ENCODE measurements at places on chromosomes 1 and 21.

DNA sequence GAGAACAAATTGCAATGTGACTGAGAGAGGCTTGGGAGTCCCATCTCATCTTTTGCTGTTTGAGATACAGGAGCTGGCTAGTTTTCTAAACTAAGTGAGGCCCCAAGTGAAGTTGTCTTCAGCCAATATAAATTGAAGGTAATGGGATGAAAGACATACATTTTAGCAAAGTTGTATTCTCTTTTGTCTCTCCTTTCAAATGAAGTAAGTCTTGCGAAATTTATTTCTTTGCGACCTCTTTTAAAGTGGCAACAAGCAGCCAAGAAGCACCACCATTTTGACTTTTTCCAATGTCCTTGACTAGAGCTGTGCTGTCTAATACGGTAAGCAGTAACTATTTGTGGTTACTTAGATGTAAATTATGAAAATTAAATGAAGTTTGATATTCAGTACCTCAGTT lies 385.7 kb downstream of the USP25 start:
- DNase-seq, result no peak

GRCh38 chr1:227898502-227899140 lies 49.1 kb downstream of the WNT9A start:
- no peak for DNase-seq

- DNase-seq, result no peak
These were observed 2.8 kb downstream of the CD48 start for GRCh38 chr1:160708801-160709200.

GRCh38 chr1:245213066-245213831 lies 58.5 kb downstream of the KIF26B start:
- DNase-seq, result no peak

- DNase-seq, result no peak
These were observed 1.2 kb downstream of the ARHGEF2 start for GRCh38 chr1:155976913-155977689.

DNA sequence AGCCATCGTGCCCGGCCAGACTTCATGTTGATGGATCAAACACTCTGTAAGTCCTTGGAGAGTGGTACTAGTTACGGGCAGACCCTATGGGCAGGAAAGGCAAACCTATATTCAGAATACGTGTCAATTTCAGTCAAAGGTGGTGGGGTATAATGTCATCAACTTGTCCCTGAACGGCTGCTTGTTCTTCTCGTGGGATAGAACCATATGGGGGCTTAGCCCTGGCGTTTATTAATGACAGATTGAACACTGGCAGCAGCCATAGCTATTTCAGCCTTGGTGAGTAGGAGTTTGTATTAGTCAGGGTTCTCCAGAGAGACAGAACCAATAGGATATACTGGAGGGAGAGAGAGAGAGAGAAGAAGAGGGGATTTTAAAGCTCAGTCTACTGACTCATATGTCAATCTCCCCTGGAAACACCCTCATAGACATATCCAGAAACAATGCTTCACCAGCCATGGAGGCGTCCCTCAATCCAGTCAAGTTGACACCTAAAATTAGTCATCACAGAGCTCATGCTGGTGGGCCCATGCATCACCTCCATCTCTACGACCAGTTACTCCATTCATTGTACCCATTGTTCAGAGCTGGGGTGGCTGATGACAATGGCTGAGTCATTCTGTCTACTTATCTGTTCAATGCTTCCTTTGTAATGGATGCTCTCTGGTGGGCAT lies 16.1 kb upstream of the AQP10 start:
- no peak for DNase-seq

GRCh38 chr1:15001317-15001915 lies 152.1 kb upstream of the TMEM51 start:
- DNase-seq, result no peak

DNA sequence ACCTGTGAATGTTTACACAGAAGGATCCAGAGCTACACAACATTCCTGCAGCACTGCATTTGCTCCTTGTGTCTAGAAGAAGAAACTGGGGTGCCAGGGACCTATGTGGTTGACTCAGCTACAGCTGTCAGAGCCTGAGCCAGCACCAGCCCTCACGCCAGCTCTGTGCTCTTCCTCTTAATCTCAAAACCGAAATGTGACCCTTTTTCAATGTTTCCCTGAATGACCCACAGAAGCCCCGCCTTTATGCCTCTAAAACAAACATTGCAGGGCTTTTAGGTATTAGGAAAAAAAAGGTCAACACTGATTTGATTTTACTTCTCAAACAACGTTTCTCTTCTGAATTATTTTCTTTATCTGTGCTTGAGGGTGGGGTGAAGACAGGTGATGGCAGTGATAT lies 260.5 kb downstream of the DYRK1A start:
- DNase-seq, result no peak

GRCh38 chr1:106727171-106727570 lies 329.3 kb upstream of the PRMT6 start:
- DNase-seq, result no peak

DNA sequence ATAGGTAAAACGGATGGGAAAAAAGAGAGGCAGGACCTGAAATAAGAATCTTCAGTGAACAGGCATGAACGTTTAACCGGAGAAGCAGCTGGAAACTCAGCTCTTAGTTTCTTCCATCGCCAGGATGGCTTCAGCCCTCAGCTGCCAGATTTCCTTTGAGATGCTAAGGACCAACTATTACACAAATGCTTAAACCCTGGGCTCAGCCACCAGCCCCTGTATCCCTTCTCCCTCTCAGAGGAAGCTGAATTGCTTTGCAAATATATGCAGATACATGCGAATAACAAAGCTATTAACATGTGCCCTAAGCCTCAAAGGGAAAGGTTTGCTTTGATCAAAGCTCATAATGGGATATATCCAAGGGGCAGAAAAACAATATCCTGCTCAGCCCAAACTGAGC lies 515.1 kb downstream of the OMA1 start:
- no peak for DNase-seq

DNA sequence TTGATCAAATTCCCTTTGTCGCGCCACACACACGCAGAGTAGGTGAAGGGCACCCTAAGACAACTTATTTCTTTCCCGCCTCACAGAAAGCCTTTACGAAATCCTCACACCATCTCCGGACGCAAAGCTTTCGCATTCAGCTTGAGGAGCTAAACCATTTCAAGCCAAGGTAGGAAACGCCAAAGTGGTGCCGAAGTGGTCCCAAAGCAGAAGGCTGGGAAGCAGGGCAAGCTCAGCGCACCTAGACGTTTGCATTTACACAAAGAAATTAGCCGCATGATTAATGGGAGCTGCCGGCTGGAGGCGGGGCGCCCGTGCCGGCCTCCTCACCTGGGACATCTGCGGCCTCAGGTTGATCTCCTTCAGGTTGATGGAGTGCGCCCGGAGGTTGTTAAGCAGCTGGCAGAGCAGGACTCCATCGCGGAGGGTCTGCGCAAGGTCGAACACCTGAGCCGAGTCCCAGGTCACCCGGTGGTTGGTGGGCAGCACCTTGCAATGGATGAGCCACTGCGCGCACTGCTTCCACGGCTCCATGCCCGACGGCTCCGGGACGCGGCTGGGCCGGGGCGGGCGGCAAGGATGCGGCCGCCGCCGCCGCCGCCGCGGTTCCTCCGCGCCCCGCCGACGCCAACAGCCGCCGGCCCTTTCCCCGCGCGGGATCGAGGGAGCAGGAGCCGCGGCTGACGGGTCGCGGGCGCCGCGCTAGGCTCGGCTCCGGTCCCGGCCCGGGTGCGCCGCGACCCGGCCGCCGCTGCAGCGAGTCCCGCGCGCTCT lies 457 bp downstream of the VAV3 start:
- DNase-seq, result peak; percentile 27

DNA sequence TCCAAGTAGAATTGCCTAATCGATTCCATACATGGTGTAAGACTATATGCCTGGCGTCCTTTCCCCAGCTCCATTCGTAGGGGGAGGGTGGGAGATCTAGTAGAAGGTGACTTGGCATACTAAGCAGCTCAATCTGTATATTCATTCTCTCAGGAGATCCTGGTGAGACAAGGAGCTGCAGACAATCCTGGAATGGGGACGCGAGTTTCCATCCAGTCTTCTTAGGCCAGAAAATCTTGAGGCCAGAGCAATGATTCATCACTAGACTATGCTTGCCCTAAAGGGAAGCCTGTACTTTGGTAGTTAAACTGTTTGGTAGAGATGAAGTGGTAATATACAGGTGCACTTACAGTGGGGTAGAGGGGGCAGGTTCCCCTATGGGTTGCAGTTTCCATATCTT lies 468.7 kb downstream of the ADGRL2 start:
- DNase-seq, result no peak

DNA sequence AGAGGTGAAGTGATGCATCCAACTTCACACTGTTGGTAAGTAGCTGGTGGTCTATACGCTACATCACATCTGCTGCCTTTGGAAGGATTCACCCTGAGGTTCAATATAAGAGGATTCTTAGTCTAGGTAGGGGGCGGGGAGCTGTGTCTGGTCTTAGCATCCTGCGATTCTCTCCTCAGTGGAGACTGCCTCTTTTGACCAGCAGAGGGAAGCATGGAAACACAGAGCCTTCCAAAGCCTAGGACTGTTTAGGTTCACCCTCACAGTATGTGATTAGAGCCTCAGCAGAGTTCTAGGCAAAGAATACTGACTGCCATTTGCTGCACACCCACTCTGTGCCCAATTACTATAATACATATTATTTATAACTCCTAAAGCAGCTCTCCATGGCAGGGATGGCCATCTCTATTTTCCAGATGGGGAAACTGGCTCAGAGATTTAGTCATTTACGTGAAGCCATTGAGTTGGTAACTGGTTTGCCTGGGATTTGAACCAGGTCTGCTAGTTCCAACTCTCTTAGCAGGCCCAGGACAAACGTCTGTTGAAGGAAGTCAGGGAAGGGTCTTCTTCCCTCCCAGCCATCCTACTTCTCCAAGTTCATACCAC lies 28.9 kb upstream of the EFCAB14 start:
- no peak for DNase-seq

- no peak for DNase-seq
These were observed 60.0 kb upstream of the NTPCR start for GRCh38 chr1:232890340-232890943.
